Endothelial cell of umbilical vein (primary cell): ENCODE measurements at places on chromosomes 4 and X. TPM values are rescaled to one million over a fixed set of nuclear protein-coding genes. Genes with fewer than 3 reads are reported as not detected.

GRCh38 chr4:25914670-25915352 is 791 bp downstream of the SMIM20 start:
- no peak for DNase-seq

GRCh38 chrX:80022363-80023031 is 7.9 kb downstream of the TBX22 start:
- no peak for DNase-seq

DNA sequence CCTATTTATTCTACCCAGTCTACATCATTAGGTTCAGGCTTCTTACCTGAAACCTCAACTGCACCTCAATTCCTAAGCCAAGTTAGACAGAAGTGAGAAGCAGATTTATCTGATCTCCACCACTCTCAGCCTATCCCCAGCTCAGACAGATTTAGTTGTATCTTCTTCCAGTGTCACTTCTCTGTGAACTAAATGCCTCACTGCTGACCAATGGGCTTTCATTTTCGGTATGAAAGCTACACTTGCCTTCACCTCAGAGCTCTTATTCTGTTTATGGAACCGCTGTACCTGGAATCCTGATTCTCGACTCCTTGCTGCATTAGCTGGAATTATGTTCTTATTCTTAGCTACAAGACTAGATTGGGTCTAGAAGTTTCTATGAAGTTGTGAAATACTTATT is 833.2 kb downstream of the CCSER1 start:
- DNase-seq, result no peak

DNA sequence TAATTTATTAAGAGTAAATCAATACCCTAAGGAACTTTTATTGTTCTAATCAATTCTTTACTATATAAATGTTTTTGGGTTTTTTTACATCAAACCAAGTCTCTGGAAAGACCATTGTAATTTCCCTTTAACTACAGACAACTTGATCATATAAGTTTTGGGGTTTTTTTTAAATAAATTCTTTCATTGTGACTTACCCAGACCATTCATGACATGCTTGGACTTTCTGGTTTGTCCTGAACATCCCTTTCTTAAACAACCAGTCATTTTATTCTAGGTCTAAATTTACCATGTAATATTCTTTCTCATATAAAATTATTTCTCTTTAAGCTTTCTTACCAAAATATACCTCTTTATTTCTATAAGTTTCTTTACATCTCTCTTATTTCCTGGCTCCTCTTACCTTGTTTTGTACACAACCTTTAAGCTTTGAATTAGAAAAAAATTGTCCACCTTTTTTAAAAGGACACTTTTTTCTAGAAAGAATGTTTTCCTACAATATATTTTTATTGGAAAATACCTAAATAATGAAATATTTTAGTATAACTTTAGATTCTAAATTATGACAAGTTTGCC is 8.4 kb downstream of the CNGA1 start:
- no peak for DNase-seq

GRCh38 chr4:151668689-151669402 is 92.0 kb downstream of the GATB start:
- DNase-seq, result no peak

- DNase-seq, result no peak
These were observed 116.5 kb upstream of the IQCM start for GRCh38 chr4:149932188-149932587.

DNA sequence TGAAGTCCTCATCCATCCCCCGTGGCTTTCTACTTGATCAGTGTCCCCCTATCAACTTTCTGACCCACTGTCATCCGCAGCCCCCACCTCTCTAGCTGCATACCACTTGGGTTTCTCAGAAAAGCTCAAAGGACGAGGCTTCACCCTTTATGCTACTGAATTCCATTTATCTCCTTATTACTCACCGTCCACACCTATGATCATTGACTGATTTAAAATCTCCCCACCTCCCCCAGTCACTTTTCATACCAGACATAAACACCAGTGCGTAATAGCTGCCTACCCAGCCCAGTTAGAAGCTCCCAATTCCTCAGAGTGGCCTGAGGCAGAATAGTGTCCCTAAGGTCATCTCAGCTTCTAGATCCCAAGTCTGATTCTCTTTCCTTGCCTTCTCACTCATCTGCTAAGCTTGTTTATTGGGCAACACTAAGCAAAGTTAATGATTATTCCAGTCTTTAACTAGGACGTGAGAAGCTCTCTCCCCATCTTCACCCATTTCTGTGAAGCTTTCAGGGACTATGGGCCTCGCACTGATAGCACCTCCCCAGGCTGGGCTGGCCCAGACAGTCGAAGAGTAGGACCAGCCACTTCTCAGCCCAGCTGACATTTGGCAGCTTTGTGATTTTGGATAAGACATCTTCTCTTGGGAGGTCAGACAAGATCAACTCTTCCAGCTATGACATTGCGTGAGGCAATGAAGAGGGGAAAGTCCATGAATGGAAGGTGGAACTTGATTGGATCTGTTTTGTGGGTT is 7.2 kb upstream of the DDX60L start:
- DNase-seq, result no peak

- DNase-seq, result peak; percentile 56
These were observed 272.8 kb upstream of the EPHA5 start for GRCh38 chr4:65943076-65943475.

DNA sequence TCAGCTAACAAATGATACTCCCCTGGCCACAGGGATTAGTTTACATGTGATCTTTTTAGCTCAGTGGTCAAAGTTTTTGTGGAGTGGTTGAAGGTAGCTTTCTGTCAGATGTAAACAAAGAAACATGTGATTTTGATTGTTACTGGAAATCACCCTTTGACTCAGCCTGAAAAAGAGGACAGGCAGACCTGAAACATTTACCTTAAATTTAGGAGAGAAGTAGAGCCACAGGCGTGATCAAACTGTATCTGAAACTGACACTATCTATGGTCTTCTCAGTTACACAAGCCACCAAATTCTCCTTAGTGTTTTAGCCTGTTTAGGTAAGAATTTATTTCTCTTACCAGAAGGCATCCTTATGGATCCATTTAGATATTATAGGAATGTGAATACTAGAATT is 136.7 kb downstream of the CBLL2 start:
- no peak for DNase-seq

- no peak for DNase-seq
These were observed 44.4 kb upstream of the LGI2 start for GRCh38 chr4:25075129-25075528.

GRCh38 chr4:116520886-116521285 is 564.5 kb downstream of the TRAM1L1 start:
- no peak for DNase-seq

DNA sequence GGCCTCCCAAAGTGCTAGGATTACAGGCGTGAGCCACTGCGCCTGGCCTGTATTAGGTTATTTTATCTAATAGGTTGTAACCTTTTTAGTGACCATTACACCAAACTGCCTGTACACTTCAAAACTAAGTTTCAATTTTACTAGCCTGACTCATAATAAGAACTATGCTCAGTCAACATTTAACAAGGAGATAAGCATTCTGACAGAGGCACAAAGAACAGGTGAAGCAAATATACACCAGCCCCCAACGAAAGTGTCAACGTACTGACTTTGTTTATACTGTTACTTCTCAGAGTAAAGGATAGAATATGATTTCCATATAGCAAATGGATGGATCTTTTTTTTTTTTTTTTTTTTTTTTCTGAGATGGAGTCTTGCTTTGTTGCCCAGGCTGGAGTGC is 62.8 kb downstream of the SHISA3 start:
- no peak for DNase-seq

DNA sequence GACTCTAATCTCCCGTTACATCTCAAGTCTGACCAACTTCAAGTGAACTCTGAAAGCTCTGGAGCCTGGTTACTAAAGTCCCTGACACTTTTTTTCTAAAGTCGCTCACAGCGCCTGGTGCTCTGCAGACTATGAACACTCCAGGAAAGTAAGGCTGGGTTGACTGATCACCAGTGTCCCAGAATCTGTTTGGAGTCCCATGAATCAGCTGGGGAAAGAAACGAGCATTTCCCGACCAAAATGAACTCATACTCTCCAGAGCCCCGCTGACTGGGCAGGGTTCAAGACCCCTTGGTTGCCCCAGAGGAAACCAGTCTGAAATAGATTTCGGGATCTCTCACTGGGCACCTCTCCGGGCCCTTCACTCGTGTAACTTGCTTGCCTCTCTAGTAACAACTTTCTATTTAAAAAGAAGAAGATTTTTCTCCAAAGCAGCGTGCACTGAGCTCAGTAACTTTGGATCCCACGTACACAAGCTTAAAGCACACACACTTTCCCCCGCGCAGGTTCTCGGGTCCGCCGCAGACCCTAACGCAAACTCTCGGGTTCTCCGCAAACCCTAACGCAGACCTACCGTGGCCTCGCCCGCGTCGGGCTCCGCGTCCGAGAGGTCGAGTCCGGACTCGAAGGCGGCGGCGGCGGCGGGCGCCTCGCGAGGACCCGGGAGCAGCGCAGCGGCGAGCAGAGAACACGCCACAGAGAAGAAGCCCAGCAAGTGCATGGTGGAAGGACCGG is 964 bp downstream of the VEGFC start:
- DNase-seq, result peak; percentile 72

DNA sequence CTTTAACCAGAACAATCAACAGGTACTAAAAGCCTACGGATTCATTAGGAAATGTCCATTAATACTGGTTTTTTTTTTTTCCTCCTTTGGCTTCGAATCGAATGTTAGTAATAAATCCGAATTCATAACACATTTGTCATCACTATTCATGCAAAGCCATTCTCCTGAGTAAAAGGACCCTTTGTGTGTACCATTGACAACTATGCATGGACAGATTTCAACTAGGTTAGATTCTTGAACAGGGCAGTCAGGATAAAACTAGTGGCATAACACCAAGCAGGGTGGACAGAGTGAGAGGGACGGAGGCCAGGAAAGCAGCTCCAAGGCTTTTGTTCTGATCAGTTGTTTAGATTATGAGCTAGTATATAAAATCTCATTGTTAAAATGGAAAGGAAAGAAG is 1722.0 kb upstream of the TENM3 start:
- no peak for DNase-seq

GRCh38 chr4:5712931-5713330 is 1.9 kb downstream of the EVC start:
- DNase-seq, result no peak

DNA sequence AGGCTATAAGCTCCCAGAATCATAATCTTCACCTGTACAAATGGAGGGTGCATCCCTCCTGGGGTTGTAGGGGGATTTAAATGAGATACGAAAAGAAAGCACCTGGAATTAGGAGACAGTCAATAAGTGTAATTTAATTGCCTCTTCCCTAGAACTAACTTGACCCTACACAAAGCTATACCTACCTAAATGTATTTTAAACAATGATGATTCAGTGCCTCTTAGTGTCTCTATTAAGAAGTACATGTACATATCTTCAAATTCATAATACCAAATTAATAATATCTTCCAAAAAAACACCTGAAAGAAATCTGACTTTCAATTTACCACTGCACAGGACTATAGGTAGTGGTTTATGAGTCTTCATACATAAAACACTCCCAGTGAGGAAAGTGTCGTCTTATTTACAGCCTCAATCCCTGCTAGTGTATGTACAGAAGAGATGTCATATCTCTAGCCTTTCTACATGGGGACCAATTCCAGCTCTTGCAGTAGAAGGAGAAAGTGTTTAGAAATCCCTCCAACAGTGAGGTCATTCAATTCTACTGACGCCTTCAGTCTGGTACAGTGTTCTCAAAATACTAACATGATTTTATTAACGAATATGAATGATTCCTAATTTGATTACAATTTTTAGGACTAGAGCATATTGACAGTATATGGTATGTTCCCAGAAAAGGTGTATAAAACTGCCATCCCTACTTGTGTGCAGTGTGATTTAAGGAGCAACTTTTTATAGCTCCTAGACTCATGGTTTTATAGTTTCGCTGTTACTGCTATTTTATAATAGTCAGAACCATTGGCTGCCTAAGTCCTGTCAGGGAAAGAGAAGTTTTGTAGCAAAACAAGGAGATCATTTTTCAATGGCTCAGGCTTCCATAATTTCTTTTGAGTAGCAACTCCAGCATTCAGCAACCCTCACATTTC is 282.7 kb downstream of the UNC5C start:
- DNase-seq, result no peak

- peak; percentile 21 for DNase-seq
These were observed 33.9 kb downstream of the STX18 start for GRCh38 chr4:4507923-4508322.

GRCh38 chr4:177441061-177441802 is 1.0 kb downstream of the AGA start:
- DNase-seq, result no peak

- DNase-seq, result no peak
These were observed 114.3 kb downstream of the SH3BGRL start for GRCh38 chrX:81316163-81316562.

DNA sequence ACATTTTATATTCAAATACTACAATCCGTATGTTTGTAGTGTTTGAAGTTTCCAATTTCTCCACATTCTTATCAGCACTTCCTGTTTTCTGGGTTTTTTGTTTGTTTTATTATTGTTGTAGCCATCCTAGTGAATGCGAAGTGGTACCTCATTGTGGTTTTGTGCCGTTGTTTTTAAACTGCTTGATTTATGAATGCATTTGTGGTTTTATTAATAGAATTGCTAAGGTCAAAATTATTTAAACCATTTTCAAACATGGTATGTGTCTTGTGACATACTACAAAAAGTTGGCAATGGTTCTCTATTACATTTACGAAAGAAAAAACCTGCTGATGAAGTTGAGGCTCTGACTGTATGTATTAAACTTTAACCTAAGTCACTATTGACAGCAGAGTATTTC is 780.0 kb upstream of the MAGEB2 start:
- DNase-seq, result peak; percentile 1

DNA sequence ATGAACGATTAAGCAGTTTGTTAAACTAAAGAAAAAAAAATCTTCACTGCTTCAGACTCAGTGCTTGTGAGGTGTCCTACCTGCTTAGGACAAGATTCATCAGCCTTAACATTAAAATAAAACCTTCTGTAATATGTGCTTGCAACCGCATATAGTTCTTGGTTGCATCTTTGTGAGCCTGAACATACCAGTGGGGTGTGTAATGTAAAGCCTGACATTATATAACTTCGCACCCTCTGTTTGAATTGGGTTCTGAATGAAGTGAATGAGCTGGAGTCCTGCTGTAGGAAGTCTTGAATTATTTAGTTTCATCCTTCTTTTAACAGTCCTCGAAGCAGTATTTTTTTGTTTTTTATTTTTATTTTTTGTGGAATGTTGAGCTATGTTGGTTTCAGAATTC is 3.1 kb downstream of the KDM6A start:
- peak; percentile 3 for DNase-seq

Gene GAGE10
- total RNA-seq, result not detected in 2 replicates

Gene RASSF6
- not detected in 2 replicates for total RNA-seq

Gene NDP
- 0.60 TPM in 1 of 2 replicates, not detected in the other for total RNA-seq

Gene MTNR1A
- total RNA-seq, result not detected in 2 replicates

Gene PIN4
- total RNA-seq, result 9.9 and 10.4 TPM in 2 replicates

Gene SUPT20HL1
- not detected in 2 replicates for total RNA-seq

Gene RNF175
- total RNA-seq, result not detected in 2 replicates

Gene AMTN
- total RNA-seq, result not detected in 2 replicates

Gene NCBP2L
- not detected in 2 replicates for total RNA-seq

Gene GPR173
- 8.3 and 11.3 TPM in 2 replicates for total RNA-seq

Gene NEIL3
- 6.9 and 8.2 TPM in 2 replicates for total RNA-seq

Gene ERAS
- not detected in 2 replicates for total RNA-seq

Gene DUSP9
- total RNA-seq, result 0.35 TPM in 1 of 2 replicates, not detected in the other
